ENCODE measurements at places on chromosomes 6 and 20.

DNA sequence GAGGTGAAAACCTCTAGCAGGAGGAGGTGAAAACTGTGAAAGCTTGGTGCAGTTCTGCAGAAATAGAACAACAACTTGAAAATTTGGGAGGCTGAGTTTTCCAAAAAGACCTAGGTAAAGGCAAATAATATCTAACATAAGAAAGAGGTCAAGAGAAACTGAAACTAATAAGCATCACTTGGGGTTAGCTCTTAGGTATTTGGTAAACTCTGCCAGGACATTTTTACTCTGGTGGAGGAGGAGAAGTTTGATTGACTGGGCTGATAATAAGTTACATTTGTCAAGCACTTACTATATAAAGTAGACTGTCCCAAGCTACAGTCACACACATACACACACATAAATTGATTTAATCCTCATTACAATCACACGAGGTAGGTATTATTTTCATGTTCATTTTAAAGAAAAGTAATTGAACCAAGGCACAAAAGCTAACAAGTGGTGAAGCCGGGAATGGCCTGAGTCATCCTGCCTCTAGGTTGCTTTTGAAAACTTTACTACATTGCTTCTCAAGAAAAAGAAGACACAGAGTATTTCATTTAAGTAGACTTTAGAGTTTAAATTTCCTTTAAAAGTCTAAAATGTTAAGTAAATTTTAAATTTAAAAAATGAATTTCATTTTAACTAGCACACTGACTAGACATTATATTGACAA, 275.5 kb downstream of the PTPRK start:
- DNase-seq, result no peak

DNA sequence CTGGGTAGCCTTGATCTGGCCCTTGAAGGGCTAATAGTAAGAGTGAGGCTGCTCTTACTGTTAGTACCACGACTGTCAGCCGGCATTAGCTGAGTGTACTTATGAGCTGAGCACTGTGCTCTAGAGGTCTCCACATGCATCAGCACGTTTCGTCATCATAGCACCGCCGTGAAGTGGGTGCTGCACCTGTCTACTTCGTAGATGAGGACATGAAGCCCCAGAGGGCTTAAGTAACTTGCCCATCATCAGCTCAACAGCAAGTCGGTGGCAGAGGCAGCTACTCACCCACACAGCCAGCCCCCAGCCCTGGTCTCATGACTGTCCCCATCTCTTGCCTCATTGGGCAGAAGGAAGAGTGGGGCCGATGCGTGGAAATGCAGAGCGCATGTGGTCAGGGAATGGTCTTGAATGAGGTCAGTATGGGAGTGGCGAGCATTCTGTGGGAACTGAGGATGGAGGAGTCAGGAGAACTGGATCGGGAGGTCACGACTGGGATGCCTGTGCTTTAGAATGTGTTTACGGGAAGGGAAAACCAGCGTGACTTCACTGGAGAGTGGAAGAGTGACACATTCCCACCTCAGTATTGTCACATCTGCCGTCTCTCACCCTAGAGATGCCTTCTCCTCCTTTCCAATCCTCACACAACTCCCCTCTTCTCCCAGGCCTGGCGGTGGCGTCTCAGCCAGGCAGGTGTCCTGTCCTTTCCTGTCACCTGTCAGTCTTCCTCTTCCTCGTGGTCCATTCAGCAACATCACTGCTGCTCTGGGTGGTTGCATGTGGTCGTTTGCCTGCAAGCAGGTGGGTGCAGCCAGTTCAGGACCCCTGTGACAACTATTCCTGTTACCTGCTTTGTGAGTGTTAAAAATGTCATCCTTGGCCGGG, 6.0 kb downstream of the SYTL3 start:
- DNase-seq, result no peak

DNA sequence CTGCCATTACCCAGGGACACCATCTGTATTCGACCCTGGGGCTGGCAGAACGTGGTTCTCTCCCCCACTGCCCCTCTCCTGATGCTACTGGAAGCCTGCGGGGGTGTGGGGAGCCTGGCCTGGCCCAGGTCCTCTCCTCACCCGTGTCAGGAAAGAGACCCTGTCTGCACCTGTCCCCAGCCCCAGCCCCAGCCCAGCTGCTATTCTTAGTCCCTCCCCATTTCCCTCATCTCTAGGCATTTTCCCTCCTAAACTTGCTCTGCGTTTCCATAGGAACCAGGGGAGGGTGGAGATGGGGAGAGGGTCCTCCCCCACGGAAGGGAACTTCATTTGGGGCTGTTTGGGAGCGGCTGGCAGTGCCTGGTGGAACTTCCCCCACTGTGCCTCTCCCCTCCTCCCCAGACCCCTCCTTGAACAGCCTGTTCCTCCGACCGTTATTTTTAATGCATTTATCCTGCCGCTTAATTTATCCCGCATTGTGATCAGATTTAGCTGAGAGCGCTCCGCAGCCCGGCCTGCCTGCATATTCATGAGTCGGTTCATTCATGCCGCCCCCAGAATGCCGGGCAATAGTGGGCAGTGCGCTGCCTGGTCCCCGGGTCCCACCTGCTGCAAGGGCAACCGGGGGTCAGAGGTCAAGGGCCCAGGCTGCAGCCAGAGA, 31.8 kb upstream of the DLGAP4 start:
- DNase-seq, result no peak

- no peak for DNase-seq
These were observed 194.6 kb upstream of the CITED2 start for GRCh38 chr6:139568956-139569538.

DNA sequence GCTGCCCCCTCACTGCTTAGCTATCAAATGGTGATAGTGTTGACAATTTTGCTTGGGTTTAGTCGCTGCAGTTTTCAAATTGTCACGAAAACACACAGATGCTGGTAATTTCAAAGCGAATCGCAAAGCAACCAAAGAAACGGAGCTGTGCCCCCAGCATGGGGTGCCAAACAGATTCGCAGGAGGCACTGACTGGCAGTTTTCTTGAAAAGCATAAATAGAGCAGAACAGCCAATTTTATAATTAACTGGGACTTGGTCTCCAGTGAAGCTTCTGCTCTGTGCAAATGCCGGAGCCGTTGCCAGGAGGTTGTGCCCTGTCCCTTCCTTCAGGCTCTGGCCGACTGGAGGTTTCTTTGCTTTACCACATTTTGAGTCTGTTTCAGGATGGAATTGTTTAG, 18.8 kb downstream of the ARHGAP40 start:
- DNase-seq, result no peak

GRCh38 chr6:108531332-108531731, 29.4 kb upstream of the FOXO3 start:
- no peak for DNase-seq

DNA sequence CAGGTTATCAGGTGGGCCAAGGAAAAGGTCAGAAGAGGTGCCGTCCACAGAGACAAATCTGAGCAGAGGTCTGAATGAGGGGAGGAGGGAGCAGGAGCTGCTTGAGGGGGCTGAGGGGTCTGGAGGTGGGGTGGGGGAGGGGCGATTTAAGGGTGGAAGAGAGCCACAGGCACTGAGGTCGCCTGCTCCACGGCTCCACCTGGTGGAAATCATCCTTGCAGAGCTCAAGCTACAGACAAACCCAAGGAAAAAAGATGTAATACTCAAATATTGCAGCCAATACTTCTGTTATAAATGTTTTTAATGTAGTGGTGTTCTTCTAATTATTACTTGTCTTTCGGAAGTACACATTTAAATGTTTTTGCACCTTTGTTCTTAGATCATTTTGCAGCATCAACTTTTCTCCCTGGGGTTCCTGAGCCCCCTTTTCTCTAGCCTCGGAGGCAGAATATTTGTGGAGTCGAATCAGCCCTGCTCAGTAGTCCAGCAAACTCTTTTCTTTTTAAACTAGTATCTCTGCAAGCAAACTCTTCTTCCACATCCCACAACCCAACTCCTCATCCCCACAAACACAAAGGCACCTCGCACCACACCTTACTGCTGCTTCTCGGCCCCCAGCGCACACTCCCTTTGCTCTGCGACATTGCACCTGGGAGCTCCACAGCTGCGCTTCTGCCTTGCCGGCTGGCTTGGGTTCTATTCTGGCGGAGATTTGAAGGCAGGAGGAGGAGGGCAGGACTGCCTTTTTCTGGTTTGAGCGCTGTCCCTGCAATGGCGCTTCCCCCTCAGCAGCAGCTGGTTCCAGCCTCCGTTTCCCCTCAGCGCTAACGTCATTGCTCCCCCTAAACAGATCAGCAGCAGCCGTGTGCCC, 51.0 kb upstream of the TFAP2A start:
- DNase-seq, result no peak

DNA sequence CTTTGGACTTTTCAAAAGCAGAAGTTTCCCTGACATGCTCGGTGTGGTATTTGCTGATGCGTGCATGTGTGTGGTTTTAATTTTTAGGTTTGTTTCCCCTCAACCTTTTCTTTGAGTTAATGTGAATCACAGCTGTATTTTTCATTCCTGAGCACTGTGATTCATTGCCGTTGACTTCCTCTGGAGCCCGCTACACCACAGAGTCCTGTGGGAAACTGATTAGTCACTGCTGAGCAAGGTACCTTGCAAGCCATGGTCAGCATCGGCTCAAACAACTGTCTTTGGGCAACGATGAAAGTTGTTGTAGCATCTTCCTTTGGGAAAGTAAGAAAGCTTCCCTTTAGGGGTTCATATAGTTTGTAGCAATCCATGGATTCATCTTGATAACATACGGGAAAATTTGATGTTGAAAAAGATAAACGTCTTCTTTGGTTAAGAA, 57.5 kb downstream of the RIN2 start:
- DNase-seq, result no peak

GRCh38 chr6:99446076-99446475, 21.0 kb upstream of the PNISR start:
- no peak for DNase-seq

DNA sequence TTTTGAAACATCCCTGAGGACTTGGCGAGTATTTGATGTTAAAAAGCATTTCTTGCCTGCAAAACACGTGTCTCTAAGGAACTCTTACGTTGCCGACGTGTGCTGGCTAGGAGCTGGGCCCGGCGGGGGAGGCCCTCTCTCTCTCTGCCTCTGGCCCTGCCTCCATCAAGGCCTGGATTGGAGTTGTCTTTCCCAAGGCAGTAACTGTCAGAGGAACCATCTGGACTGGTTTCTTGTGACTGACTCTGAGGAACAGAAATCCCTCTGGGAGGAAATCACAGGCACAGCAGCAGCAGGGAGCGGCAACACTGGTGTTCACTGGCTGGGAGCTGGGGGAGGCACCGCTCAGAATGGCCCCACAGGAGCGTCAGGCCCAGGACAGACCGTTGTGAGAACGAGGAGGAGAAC, 244.2 kb downstream of the NRN1 start:
- DNase-seq, result no peak

GRCh38 chr20:3996399-3996798, 19.0 kb downstream of the RNF24 start:
- DNase-seq, result no peak

DNA sequence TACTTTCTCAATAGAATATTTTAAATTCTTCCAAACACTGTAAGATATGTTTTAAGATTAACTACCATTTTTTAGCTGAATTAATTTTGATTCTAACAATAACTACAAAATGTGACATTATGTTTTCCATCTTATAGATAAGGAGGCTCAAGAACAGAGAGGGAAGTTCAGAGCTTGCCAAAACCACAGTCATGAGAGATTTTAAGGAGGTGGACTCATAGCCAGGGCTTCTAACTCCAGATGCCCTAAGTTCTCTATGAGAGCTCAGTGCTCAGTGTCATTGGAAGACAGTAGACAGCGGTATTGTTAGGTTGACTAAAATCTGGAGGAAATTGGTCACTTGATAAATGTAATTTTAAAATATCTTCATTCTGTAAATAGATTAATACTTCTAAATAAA, 144.2 kb downstream of the PACRG start:
- no peak for DNase-seq

- no peak for DNase-seq
These were observed 47.6 kb downstream of the PPP1R3G start for GRCh38 chr6:5132731-5133130.

- no peak for DNase-seq
These were observed 3.1 kb downstream of the SYNJ2 start for GRCh38 chr6:157984686-157985225.

DNA sequence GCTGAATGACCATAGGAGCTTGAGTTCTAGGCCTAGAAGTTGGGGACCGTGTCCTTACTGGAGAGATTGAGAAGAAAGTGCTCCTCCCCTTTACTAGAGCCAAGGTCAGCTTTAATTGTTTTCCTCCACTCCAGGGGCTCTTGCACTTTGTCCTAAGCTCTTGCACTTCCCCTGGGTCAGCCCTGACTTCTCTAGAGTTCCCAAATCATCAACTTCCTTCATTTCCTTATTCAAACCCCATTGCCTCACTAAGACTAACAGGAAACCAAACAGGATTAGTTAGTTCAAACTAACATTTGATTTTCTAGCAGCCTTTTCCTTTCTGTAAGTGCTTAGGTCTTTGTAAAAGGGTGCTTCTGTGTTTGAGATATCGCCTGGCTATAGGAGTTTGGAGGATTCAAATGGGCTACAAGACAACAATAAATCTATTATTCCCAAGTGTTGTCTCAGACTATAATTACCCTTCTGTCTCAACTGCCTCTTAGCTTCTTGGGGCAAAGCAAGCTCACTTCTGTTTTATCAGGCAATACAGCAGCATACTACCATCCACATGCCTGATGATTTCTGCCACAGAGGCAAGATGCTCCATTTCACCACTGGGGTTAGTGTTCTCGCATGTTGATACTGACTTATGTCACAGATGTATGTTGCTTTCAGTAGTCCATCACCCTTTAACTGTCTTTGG, 12.8 kb upstream of the DTNBP1 start:
- no peak for DNase-seq

GRCh38 chr20:44176833-44177534, 10.0 kb downstream of the JPH2 start:
- DNase-seq, result no peak

DNA sequence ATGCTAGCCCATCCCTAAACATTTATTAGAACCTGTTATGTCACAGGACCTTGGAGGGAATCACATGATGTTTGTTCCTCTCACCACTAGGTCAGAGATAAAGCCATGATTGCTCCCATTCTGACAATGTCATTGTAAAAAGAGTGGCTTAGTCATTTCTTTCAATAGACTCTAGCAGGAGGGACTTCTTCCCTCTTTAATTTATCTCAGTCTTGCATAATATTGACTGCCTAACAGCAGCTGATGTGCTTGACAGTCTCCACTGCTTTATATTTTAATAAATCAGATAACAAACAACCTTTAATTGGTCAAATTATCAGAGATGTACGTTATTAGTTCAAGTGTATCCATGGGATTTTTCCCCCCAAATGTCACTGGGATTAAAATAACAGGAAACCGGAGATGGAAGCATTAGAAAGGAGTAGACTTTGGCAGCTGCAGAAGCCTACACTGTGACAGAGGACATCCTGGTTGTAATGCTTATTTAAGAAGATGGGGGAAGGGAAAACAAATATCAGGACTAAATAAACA, 39.6 kb downstream of the LAMA4 start:
- DNase-seq, result no peak

DNA sequence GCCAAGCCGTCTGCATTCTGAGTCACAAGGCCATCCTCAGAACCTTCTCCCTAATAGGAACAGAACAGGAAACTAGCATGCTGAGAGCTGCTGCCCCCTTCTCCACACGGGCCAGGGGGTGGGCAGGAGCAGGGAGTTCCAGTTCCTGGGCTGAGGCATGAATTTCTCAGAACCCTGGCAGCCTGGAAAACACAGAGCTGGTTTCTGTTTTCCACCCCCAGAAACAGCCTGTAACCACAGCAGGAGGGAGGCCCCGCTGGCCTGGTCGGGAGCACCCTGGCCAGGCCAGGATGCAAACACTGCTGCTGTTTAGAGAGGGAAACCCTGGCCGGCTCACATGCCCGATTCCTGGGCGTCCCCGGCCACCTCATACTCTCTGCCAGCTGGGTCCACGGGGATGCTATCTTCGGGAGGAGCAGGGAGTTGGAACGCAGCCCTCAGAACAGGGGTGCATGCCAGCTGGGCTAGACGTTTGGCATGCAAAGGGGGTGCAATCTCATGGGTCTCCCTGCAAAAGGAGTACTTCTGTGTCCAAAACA, 130.1 kb downstream of the NFATC2 start:
- DNase-seq, result no peak

Measured in stimulated activated CD8-positive, alpha-beta memory T cell treated with anti-CD3 and anti-CD28 coated beads, Interleukin-4, amount 100 ng/mL, for 4 hours (primary cell).